ENCODE measurements at places on chromosomes 1 and 21.
A peak's percentile ranks its signal among the peaks of the same experiment; 100 is the strongest.

DNA sequence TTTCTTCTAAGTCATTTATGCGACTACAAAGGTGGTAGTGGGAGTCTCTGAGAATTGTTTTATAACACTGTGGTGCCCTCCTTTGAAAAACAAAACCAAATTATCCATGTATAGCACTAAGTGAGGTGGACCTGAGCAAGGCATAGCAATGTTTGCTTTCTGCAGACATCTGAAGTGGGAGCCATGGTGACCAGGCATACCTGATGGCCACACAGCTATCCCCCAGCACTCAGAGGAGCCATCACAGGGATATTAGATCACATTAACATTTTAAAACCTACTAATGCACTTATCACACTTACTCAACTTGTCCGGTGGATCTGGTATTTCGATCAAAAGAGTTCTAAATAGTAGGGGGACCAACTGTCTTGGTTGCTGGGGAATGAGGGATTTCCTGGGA lies 24.8 kb upstream of the AVPR1B start:
- no peak for DNase-seq

DNA sequence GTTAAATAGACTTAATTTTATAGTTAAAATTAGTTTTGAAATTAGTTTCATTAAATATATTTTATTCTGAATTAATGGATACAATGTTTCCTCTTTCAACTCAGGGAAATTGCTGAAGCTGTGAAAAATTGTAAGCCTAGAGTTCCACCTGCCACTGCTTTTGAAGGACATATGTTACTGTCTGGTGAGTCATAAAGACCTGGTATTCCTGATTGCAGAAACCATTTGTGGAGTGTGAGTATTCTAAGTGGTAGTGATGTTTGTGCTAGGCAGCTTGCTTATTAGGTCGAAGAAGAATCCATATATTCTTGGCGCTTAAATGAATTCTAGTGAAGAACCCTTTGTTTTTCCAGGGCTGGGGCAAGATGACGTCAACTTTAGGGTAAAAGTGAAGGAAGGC lies 34.0 kb downstream of the MTR start:
- DNase-seq: no peak

DNA sequence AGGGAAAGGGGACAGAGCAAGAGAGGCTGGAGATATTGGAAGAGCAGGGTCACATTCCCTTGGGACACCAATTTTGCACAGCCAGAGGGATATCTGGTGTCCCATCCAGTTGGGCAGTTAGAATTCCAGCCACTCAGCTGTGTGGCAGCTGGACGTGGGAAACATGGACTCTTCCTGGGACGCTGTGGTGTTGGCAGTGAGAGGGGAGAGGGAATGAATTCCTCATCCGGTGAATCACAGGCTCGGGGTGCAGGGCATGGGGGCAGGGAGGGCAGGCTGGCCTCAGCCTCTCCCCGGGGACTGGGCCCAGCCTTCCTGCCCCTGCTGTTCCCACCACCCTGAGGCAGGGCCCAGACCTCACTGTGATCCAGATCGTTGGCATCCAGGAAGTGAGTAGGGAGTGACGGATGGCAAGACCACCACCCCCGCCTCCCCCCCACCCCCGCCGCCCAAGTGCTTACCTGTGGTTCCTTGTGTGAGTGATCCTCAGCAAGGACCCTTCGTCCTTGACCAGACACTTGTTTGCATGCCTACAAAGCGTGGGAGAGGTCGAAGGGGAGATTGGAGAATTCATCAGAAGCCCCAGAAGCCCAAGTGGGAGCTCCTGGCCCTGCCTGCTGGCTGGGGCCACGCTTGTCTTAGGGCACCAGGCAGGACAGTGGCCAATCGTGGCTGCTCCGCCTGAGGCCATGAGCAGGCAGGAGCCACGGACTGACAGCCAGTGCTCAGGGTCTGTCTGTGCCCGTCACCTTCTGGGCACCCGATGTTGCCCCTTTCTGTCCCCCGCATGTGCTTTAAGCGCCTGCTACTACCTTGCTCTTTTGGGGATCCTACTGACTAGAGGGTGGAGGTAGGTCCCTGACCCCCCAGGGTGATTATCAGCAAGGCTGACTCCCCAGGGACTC lies 8.7 kb downstream of the WNT3A start:
- DNase-seq: no peak

- no peak for DNase-seq
Observed at GRCh38 chr1:42176902-42177519, 12.5 kb upstream of the GUCA2A start.

- DNase-seq: no peak
Observed at GRCh38 chr1:36523230-36523495, 40.5 kb upstream of the CSF3R start.

DNA sequence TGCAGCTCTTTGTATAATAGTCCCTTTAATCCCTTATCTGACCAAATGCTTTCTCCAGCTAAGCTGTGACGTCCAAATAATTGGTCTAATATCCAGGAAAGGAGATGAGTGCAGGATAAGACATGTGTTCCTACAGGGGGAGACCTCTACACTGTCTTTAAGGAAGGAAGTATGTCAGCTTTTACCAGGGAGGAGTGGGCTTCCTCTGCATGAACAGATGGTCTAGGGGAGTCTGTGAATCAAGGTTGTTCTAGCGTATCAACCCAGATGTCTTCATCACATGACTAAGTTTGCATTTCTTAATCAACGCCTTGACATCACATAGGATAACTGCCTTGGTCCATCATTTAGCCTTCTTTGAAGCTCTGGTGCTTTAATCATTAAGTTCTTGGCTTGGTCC lies 528.2 kb downstream of the MRPL39 start:
- no peak for DNase-seq

DNA sequence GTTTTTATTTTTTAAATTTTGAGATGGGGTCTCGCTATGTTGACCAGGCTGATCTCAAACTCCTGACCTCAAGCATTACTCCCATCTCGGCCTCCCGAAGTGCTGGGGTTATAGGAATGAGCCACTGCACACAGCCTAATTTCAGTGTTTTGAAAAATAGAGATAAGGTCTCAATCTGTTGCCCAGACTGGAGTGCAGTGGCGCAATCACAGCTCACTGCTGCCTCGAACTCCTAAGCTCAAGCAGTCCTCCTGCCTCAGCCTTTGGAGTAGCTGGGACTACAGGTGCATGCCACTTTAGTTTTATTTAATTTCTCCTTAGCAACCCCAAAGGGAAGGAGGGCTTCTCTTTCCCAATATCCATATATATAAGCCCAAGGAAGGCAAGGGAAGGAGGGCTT lies 63.7 kb upstream of the LPGAT1 start:
- DNase-seq: no peak

- DNase-seq: no peak
Observed at GRCh38 chr1:16061266-16061665, 12.2 kb downstream of the FAM131C start.

- DNase-seq: no peak
Observed at GRCh38 chr1:192903142-192903541, 94.3 kb downstream of the RGS2 start.

DNA sequence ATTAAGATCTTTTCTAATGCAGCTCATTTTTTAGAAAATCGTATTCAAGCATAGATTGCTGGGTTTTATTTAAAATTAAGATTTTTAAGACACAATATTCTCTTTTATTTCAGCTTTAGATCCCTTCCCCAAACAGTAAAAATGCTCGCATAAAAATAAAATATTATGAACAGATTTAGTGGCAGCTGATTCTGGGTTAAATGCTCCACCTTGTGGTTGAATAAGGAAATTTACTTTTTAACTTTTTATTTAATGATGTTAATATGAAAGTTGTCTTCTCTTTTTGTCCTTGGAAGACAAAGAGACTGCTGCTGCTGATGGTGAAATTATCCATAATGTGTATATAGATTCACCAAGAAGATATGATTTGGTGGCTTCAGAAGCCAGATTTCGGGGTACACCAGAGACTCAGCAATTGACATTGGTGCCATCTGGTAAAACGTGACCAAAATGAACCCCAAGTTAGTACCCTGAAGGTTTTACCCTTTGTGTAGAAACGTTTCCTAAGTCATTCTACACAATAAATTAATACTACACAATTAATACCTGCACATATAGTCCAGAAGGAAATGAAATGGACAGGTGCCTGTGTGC lies 128.0 kb downstream of the ADAMTS1 start:
- DNase-seq: no peak

- DNase-seq: no peak
Observed at GRCh38 chr21:34082769-34083168, 9.4 kb downstream of the MRPS6 start.

DNA sequence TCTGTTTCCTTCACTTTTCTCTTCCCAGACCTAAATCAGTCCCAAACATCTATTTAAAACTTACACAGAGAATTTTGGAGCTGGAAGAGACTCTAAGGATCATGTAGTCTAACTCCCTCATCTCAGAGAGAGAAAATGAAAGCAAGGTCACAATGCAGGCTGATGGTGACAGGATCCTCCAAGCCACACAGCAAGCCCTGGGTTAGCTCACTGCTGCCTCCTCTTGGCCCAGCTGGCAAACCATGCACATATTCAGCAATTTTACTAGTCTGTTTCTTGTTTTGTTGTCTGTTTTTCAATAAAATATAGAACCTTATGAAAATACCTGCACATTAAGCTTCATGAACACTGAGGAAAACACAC lies 27.7 kb upstream of the LY9 start:
- peak; percentile 65 for DNase-seq

DNA sequence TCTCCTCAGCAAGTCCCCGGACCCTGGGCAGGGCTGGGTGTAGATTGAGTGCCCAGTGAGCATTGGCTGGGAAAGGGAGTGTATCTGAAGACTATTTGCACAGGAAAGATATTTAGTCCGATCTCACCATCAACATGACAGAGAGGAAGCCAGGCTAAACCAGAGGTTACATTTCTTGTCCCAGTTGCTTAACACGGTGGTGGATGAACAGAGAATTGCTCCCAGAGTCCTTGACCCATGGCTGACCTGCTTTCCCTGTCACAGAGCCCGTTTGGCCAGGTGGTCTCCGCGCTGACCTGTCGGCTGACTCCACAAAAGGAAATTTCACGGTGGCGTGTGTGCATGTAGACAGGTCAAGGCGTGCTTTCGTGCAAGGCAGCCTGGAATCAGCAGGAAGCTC lies 83.5 kb downstream of the BEND5 start:
- no peak for DNase-seq

DNA sequence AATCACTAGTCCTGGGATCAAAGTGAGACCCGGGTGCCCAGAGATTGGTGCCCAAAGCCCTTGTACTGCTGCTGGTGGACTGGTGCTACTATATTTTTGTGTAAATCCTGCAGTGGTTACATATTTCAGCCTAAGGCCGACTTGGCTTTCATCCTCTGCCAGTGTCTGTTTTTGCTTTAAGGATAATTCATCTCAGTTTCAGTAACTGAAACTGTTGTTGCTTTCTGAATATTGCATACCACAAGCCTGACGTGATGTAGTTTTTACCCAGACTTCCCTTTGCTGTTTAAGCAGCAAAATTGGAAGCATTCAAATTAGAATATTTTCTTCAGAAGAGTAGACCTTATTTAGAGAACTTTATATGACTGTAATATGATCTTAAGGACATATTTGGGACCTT lies 341.8 kb downstream of the RYR2 start:
- DNase-seq: no peak

- peak; percentile 81 for DNase-seq
Observed at GRCh38 chr1:234772345-234773147, 162.6 kb upstream of the IRF2BP2 start.

Data from effector memory CD4-positive, alpha-beta T cell (primary cell).